Glutamatergic neuron (in vitro differentiated cells): ENCODE measurements at places on chromosomes 12 and 14. TPM values are rescaled to one million over a fixed set of nuclear protein-coding genes. Genes with fewer than 3 reads are reported as not detected.

- DNase-seq, result no peak
Observed at GRCh38 chr12:26428420-26428819, 233.0 kb downstream of the SSPN start.

DNA sequence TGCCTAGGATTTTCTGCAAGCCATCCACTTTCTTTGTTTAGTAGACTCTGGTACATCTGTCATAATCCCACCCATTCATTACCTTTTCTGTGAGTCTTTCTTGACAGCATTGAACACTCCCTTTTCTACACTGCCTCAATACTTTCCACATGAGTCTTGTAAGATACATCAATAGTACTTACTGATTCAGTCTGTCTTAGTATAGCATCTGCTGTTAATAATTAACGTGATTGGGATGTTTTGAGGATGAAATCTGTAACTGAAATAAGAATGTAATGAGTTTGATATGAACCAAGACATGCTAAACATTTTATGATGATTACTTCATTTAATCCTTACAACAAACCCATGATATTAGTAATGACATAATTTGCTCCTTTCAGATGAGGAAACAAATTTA is 196.2 kb upstream of the FOXG1 start:
- no peak for DNase-seq

DNA sequence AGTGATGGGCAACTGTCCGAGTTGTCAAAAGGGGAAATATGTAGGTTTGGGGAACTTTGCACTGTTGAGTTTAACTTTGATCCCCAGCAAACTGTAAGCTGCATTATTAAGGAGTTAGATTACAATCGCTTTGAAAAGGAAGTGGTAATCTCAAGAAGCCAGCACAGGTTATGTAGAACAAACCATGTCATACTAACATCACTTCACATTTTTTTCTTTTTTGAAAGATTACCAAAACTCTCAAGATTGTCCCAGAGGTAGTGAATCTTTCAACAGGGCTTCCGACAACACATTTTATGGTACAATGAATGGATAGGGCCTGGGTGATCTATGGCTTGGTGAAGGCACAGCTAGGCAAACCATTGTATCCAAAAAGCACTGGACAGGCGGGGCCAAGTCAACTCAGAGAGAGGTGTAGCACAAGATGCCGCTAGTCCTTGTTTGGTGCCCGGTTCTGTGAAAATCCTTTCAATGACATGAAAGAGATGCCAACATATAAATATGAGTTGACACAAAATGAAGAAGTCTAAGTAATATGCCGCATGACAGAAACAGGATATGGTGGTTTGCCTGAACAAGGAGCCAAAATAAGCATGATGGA is 24.3 kb upstream of the PARP11 start:
- DNase-seq, result no peak

DNA sequence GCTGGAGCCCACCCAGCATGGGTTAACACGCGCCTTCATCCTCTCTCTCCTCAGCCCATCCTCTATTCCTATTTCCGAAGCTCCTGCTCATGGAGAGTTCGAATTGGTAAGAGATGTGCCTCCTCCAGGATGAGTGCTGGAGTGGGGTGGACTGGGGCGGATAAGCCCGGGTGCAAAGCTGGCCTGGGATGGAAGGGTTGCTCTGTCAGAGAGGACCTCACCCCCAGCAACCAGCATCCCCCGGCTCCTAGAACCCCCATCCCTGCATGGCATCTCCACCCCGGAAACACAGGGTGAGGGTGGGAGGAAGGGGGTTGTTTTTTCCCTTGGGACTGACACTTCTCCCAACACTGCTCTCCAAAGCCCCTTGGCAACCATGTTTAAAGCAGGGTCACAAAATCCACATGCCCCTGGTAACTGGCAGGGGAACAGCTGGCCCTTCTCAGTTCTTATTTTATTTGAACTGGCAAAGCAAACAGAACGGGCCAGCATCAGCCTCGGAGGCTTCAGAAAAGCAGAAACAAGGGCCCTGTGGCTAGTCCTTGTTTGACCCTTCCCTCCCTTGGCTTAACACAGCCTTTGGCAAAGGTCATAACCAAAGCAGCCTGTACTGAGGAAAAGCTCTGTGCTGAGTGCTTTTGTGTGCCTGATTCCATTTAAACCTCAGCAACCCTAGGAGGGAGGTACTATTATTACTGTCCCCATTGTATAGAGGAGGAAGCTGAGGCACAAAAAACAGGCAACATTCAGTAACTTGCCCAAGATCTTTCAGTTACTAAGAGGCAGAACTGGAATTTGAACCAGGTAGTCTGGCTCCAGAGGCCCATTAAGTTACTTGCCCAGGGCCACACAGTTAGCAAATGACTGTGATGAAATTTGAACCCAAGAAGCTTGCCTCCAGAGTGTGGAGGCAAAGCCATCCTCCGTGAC is 4.2 kb downstream of the GSTZ1 start:
- DNase-seq, result no peak

DNA sequence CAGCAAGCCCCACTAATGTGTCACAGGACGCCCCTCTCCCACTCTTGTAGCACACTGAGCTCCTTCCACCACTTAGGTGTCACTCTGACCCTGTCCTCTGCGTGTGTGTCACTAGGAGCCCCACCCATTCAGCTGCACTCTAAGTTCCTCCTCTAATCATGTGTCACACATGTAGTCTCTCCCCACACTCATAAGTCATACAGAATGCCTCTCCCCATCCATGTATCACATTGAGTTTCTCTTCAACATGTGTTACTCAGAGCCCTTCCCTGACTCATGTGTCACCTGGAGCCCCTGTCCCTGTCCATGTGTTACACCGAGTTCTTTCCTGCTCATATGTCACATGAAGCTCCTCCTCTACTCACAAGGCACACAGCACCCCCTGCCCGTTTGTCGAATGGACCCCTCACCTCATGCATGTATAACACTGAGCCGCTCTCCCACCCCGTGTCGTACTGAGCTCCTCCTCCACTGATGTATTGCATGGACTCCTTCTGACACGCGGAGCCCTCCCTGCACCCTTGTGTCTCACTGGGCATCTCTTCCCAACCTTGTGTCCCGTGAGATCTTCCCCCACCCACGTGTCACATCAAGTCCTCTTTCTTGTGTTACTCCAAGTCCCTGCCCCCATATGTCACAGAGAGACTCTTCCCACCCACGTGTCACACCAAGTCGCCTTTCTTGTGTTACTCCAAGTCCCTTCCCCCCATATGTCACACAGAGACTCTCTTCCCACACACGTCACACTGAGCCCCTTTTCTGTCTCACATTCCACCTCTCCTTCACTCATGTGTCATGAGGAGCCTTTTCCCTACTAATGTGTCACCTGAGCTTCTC is 31.0 kb downstream of the RTL1 start:
- DNase-seq, result peak; percentile 8

DNA sequence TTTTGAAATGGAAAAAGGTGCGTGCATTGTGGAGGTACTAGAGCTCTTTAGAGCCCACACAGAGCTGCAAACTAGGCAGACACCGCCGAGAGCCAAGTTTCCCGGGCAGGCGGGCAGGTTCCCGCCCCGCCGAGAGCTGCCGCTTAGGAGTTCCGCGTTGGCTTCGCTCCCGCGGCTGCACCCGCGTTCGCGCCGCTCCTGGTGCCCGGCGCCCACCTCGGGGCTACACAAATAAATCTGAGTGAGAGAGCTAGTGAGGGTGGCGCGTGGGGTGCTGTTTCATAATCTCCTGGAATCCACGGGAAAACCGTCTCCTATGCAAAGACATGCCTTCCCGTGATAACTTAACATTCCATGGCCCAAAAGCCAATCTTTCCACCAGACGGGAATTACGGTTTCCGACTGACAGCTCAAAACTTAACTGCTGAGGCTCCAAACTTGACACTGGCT is 645 bp downstream of the KITLG start:
- peak; percentile 31 for DNase-seq

GRCh38 chr12:49160399-49160798 is 28.5 kb downstream of the TUBA1A start:
- no peak for DNase-seq

Gene GARIN6
- total RNA-seq, result not detected

Gene TCP11L2
- total RNA-seq, result 17.1 TPM

DNA sequence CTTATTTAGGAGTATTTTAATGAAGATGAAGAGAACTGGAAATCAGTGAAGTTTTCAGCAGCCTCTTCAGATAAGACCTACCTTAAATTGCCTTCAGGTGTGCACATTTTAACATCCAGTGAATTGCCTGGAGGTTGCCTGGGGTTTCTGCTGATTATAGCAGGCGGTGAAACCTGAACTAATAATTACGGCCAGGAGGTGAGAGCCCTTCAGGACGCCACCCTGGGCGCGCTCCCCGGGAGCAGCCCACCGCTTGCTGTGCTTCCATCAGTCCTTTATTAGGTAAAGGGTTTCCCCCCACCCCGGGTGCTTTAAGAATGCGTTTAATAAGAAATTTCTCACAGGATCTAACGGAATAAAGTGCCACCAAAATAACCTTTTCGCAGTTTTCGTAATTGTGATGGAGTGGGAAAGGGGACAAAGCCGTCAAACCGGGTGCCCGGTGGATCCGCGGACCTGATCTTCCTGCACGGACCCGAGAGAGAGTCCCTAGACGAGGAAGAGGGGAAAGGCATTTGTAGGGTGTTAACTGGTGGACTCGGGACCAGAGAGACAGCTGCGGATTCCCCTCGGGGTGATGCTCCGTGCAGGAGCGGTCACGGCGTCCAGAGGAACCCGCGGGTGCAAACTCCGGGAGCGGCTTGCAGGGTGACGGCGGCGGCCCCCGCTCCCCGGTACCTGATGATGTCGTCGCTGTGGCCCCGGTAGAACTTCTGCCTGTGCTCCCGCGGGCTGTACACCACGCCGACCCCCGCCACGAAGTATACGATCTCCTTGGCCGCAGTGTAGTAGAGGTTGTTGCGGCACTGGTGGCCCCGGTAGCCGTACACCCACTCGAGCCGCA is 902 bp downstream of the EML5 start:
- peak; percentile 19 for DNase-seq

- DNase-seq, result no peak
Observed at GRCh38 chr14:105169776-105170655, 1.4 kb upstream of the JAG2 start.

Gene MSI1
- total RNA-seq, result 229 TPM

GRCh38 chr12:15629108-15629507 is 160.1 kb downstream of the EPS8 start:
- no peak for DNase-seq

DNA sequence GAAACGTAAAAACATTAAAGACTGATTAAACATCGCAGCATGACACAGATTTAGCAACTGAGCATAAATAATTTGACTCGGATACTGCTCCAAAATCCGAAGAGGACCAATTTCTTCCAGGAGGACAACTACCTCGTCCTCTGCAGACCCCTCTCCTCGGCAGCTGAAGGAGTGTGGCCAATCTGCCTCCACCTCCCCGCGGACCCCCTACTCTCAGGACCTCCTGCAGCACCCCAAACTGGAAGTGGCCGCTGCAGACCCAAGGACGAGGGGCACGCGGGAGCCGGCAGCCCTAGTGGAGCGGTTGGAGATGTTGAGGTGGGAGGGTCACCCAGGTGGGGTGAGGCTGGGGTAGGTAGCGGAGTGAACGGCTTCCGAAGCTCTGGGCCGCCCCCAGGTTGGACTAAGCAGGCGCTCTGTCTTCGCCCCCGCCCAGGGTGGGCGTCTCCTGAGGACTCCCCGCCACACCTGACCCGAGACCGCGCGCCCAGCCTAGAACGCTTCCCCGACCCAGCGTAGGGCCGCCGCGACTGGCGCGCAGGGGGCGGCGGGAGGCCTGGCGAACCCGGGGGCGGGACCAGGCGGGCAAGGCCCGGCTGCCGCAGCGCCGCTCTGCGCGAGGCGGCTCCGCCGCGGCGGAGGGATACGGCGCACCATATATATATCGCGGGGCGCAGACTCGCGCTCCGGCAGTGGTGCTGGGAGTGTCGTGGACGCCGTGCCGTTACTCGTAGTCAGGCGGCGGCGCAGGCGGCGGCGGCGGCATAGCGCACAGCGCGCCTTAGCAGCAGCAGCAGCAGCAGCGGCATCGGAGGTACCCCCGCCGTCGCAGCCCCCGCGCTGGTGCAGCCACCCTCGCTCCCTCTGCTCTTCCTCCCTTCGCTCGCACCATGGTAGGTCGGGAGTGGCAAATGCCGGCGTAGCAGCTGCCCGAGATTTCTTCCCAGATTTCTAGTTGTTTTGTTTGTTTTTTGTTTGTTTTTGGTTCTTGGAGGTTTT is at the start of gene CALM1:
CALM1 (plus strand) TSS at position 689 of the 999 bp plus-strand sequence; CDS start at position 891, 202 bp downstream.
- peak; percentile 97 for DNase-seq

DNA sequence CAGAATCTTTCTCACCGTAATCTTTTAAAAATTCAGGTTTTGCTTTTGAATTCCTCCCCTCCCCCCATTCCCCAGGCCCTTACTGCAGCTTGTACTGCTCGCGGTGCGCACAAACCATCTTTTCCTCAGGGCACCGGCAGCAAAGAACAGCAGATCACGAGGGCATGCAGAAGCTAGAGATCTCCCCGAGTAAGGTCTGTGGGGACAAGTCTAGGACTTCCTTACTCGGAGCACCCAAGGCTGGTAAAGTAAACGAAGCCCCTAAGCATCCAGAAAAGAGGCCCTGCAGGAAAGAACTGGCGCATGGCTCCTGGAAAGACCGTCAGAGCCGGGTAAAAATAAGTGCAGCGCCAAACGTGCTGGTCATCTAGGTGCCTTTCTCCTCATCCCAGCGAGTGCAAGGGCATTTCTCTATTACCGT is 727 bp downstream of the LDHB start:
- DNase-seq, result peak; percentile 39

GRCh38 chr14:69945912-69946311 is 66.7 kb downstream of the SMOC1 start:
- no peak for DNase-seq

Gene WSCD2
- 1.4 TPM for total RNA-seq

Gene KCNJ8
- total RNA-seq, result 0.66 TPM

DNA sequence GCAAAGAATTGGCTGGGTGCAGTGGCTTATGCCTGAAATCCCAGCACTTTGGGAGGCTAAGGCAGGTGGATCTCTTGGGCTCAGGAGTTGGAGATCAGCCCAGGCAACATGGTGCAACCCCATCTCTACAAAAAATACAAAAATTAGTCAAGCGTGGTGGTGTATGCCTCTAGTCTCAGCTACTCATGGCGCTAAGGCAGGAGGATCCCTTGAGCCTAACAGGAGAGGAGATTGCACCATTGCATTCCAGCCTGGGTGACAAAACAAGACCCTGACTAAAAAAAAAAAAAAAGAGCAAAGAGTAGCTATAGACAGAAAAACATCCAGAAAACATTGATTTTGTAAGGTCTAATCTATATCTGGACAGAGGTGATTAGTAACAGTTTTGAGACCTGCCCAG is 25.0 kb downstream of the KIF21A start:
- DNase-seq, result no peak

- DNase-seq, result no peak
Observed at GRCh38 chr12:12403264-12404248, 46.7 kb downstream of the BORCS5 start.

DNA sequence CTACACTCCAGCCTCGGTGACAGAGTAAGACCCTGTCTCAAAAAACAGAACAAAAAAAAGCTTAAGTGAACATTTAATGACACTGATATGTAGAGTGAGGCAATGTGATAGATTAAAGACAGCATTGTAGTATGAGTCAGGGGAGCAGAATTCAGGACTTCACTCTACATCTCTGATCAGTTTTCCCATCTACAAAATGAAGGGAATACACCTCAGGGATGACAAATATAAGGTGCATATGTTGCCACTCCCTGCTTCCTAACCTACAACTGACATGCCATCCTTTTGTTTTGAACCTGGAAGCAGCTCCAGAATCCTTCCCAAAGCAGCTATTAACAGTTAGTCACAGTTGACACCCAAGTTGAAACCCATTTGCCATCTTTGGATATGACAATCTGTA is 30.9 kb upstream of the STRN3 start:
- DNase-seq, result no peak
